ENCODE measurements at places on chromosomes 7 and 10. TPM values are rescaled to one million over a fixed set of nuclear protein-coding genes. Genes with fewer than 3 reads are reported as not detected.

The TUBB8 gene
- total RNA-seq, result not detected

The STAMBPL1 gene
- 6.5 TPM for total RNA-seq

The SFRP4 gene
- not detected for total RNA-seq

The CTNNA3 gene
- total RNA-seq, result not detected

The ZDHHC4 gene
- total RNA-seq, result 30.7 TPM

The TAC1 gene
- total RNA-seq, result not detected

The MYPN gene
- total RNA-seq, result under 0.01 TPM

The ASZ1 gene
- total RNA-seq, result not detected

The MGMT gene
- total RNA-seq, result 8.5 TPM

The TSPAN13 gene
- total RNA-seq, result 25.4 TPM

The OR2F1 gene
- not detected for total RNA-seq

The NIPSNAP2 gene
- total RNA-seq, result 66.0 TPM

The PLPP4 gene
- 4.7 TPM for total RNA-seq

The STEAP2 gene
- 8.2 TPM for total RNA-seq

The STEAP1B gene
- 112 TPM for total RNA-seq

The CALCR gene
- not detected for total RNA-seq

The TCTN3 gene
- 30.9 TPM for total RNA-seq

The RELN gene
- total RNA-seq, result 2.1 TPM

The DENND2A gene
- total RNA-seq, result not detected

The HHEX gene
- total RNA-seq, result 78.8 TPM

The MEIG1 gene
- total RNA-seq, result 1.1 TPM

All from thoracic aorta endothelial cell (primary cell).